ENCODE measurements at places on chromosomes 13 and 19. TPM values are rescaled to one million over a fixed set of nuclear protein-coding genes. Genes with fewer than 3 reads are reported as not detected.

Gene OBI1
- total RNA-seq = 10.5 TPM

Gene PEG3
- 0.40 TPM for total RNA-seq

DNA sequence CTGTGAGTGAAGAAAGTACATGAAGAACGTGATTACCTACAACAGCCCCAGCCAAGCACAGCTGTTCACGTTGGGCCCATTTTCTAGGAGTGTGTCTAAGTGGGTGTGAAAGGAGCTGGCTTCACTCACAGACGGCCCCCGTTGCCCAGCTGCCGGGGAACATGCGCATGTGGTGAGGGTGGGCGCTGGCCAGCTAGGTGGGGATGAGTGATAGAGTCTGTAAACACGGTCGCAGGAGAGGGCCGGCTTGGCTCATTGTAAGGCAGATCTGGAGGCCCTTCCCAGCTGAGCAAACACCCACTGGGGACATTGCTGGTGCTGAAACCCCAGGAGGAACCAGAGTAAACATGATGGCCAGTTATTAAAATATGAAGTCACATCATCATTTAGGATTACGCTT is 160.5 kb downstream of the TEX29 start:
- no peak for DNase-seq
- H3K27me3 ChIP-seq = peaks cover 25% of the 10 kb centered on the region
- no peaks in the 10 kb centered on the region for H3K36me3 ChIP-seq

DNA sequence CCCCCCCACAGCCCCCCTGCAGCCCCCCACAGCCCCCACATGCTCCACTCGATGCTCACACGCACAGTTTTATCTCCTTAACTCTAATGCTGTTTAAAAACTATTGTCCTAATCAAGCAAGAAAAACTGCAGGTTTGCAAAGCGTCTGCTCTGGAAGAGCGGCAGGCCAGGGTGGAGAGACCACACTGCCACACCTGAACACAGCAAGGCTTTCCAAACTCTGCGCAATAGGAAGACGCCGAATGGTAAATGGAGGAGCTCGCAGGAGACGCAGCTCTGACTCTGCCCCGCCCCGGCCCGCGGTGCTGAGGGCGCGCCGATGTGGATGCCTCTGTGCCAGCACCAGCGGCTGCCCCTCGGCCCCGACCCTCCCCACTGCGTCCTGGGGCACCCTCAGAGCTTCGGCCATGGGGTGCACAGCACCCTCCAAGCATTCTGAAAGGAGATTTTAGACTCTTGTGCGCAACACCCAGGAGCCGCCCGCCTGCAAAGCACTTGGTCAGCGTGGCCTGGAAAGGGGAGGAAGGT is 32.4 kb downstream of the RASA3 start:
- H3K4me3 ChIP-seq = no peak overlapping the region
- no peaks in the 10 kb centered on the region for H3K4me1 ChIP-seq
- H3K36me3 ChIP-seq = no peaks in the 10 kb centered on the region
- H3K27ac ChIP-seq = no peak overlapping the region

- no peak overlapping the region for H3K27ac ChIP-seq
- H3K36me3 ChIP-seq = no peaks in the 10 kb centered on the region
- no peaks in the 10 kb centered on the region for H3K27me3 ChIP-seq
- DNase-seq = no peak
Observed at GRCh38 chr13:77952737-77953136, 34.1 kb upstream of the EDNRB start.

Measured in K562 (cell line).